LNCaP clone FGC (cell line): ENCODE measurements at places on chromosomes 7 and 10.

- no peak for DNase-seq
Measured at GRCh38 chr7:131586759-131587158, 30.3 kb upstream of the PODXL start.

DNA sequence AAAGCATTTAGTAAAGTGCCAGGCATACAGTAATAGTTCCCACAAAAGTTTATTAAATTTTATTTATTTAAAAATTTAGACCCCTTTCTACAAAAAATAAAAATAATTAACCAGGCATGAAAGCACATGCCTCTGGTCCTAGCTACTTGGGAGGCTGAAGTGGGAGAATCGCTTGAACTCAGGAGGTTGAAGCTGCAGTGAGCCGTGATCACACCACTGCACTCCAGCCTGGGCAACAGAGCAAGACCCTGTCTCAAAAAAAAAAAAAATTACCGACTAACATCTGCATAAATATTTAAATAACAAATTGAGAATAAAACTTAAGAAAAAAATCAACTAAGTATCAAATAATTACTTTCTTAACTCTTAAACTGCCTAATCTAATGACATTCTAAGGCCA lies 64.3 kb upstream of the TRIM24 start:
- DNase-seq: no peak

GRCh38 chr7:3007696-3008095 lies 36.0 kb downstream of the CARD11 start:
- no peak for DNase-seq

DNA sequence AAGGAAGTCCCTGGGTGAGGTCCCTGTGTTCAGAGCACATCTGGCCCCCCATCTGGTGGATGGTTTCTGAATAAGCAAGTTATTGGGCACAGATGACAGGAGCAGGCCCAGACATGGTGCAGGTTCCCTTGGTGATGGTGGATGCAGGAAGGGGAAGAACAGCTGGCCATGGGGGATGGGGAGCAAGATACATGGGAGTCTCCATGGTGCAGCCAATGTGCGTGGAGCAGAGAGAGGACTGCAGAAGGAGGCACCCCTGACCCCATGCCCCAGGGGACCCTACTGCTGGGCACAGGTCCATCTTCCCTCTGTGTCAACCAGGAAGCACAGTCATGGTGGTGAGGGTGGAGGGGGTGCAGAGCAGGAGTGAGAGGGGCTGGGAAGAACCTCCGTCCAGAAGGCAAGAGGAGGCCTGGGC lies 43.8 kb upstream of the RABGEF1 start:
- DNase-seq: no peak

DNA sequence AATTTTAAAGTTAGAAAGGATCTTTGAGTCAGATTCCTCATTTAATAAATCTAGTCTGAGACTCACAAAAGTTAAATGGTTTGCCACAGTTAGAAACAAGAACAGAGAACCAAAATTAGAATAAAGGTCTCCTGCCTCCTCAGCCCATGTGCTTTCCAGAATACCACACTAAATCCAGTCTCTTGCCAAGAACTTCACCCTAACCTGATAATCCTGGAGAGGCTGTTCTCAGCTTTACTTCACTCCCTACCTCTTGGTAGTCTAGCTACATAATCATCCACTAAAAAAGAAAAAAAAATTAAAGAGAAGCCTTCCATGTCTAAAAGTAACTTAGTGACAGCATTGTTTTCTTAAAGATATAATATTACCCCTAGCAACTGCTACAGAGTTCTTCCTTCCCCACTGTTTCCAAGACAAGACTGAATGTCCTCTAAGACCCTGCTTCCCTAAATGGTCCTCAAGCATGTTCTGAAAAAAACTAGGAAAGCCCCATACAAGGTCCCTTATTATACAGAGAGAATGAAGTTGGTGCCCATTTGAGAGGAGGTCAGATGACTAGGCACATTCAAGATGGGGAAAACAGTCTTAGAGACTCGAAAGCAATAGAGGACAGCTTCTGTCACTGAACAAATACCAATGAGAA lies 56.8 kb downstream of the ZNF438 start:
- DNase-seq: no peak

DNA sequence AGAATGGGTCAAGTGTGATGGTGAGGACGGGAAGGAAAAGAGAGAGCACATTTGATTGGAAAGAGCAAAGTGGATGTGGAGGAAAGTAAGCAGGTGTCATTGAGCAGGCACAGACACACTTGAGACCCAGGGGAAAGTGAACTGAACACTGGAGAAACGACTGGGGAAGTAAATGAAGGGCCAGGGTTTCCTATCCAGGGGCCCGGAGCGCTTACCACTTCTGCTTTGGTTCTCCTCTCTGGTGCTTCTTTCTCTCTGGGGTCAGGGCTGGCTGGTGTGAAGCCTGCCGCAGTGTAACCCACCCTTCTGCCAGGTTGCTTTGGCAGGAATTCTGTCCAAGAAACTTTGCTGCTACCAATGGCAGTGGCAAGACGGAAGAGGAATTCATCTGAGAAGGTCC lies 219.3 kb downstream of the SKAP2 start:
- DNase-seq: no peak

GRCh38 chr7:94173436-94173835 lies 169.3 kb upstream of the BET1 start:
- no peak for DNase-seq
